Renal cortical epithelial cell (primary cell): ENCODE measurements at places on chromosomes 5 and 9. TPM values are rescaled to one million over a fixed set of nuclear protein-coding genes. Genes with fewer than 3 reads are reported as not detected.
A peak's percentile ranks its signal among the peaks of the same experiment; 100 is the strongest.

DNA sequence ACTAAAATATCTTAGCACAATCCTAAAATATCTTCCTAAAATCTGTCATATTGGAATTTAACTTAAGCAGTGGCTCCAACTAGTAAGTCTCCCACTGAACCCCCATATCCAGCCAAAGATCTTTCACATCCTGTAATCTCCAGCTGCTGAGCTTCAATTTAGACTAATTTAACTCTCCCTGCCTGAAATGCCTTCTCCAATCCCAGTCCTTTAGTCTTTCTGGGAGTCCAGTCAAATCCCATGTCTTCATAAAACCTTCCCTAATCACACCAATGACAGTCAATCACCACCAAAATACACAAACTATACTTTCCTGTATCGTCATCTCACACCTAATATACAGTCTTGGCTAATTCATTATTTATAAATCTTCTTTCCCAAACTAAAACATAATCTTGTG lies 607 bp upstream of the KLHL3 start:
- DNase-seq = no peak

DNA sequence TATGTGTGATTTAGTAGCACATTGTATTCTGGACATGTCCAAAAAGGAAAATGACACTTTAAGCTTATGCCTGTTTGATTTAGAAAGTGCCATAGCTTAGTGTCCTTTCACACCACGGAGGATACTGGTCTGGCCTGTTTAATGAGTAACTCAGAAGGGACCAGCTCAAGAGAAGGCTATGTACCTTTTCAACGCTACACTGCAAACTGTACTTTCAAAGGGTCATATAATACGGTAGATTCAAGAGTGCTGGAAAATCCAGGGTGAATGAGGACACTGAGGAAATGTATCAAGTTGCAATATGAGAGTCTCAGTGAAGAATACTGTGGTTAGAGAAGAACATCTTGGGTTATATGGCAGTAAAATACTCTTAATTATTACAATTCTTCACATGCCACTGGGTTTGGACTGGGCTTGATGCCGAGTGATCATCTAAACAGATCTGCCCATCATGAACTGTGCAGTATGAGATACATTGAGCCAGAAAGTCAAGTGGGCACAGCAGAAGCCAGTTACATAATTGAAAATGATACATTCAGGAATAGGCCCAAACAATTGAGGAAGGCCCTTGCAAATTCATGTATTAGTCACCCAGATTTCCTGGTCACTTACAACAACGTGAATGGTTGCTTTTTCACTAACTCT lies 1211.5 kb upstream of the CDH9 start:
- DNase-seq = peak; percentile 83

DNA sequence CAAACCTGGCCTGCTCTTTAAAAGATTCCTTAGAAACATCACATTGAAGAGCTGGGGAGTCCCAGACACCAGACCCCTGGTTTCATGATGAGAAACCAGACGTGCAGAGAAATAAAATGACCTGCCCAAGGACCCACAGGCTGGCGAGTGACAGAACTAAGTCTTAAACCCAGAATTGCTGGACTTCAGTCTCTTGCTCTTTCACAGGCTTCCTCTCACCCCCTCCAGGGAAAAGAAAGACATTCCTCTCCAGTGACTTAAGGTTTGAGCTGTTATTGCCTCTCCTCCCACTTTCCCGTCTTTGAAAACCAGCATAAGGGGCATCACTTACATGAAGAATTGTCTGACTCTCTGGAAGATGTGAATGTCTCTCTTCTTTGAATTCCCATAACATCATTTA lies 535.2 kb downstream of the IRX1 start:
- no peak for DNase-seq

DNA sequence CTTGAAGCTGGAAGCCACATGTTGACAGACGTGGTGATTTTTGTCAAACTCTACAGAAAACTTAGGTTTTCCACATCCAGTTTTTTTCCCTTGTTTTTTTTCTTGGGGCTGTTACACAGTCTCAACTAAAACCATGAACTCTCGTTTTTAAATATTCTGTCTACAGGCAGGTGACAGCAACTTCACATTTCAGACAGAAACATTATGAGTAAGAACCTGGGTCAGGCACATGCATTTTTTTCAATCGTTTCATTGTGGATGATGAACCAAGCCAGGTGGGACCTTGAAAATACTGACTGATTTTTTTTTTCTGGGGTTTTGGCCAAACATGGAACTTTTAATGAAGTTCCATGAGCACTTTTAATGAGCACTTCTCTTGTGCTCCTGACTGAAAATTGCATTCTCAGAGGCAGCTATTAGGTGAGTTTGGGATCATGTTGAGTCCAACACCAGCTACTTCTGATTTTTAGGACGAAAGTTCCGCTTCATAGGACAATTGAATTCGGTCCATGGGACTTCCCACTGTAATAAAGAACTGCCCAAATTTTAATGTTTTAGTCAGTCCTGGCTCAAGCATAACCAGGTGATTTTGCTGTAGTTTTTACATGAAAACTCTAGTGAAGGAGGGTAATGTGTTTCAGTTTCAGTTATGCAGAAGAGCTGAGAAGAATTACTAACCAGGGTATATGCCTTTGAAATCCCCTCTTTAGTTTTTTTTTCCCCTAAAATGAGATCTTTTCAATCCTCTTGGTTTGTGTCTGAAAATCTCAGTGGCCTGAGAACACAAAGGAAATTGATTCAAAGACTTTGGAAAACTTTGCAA lies 93.2 kb upstream of the ADAMTS16 start:
- DNase-seq = no peak

- peak; percentile 91 for DNase-seq
Observed at GRCh38 chr9:114164191-114164794, 9.0 kb downstream of the COL27A1 start.

GRCh38 chr5:30390095-30390494 lies 803.4 kb upstream of the CDH6 start:
- DNase-seq = peak; percentile 39

DNA sequence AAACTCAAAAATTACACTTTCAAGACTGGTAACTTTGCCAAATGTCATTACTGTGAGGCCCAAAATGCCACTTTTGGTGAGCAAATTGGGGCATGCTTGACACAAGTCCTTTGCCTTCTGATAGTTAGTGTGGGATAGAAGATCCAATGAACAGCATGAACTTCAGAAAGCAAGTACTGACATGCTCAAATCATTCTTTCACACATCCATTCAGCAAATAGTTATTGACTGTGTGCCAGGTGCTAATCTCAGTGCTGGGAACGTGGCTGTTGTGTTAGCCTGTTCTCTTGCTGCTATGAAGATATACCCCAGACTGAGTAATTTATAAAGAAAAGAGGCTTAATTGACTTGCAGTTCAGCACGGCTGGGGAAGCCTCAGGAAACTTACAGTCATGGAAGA lies 247.0 kb downstream of the CHSY3 start:
- no peak for DNase-seq

- no peak for DNase-seq
Observed at GRCh38 chr9:127934248-127934647, 3.4 kb downstream of the DPM2 start.

DNA sequence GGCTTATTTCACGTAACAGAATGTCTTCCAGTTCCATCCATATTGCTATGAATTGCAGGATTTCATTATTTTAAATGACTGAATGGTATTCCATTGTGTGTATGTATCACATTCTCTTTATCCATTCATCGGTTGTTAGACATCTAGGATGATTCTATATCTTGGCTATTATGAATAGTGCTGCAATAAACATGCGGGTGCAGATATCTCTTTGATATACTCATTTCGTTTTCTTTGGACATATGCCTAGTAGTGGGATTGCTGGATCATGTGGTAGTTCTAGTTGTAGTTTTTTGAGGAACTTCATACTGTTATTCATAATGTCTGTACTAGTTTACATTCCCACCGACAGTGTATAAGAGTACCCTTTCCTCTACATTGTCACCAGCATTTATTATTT lies 460.5 kb downstream of the MAN2A1 start:
- no peak for DNase-seq

DNA sequence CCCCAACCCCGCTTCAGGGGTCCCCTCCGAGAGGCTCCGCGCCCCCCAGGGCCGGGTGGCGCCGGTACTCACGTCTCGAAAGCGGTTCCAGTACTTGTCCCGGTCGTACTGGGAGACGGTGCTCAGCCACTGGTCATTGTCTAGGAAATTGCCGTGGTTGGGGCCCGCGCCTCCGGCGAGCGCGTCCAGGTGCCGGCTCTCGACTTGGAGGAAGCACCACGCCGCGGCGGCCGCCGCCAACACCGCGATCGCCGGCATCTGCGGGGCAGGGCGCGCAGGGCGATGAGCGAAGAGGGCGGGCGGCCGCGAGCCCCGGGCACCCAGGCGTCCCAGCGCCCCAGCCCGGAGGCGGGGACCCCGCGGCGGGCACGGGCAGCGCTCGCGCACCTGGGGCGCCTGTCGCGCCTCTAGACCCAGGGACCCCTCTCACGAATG lies 808 bp downstream of the SPOCK1 start:
- DNase-seq = no peak

- DNase-seq = peak; percentile 56
Observed at GRCh38 chr5:172123269-172123692, 64.7 kb downstream of the STK10 start.

DNA sequence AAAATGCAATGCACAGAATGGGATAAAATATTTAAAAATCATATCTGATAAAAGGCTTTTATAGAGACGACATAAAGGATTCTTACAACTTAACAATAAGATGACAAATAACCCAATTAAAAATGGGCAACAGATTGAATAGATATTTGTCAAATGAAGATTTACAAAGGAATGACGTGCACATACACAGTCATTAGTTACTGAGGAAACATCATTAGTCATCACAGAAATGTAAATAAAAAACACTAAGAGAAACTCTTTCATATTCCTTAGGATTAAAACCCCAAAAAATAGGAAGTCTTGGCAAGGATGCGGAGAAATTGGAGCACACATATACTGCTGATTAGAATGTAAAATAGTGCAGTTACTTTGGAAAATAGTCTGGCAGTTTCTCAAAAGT lies 1886.0 kb upstream of the CDH6 start:
- no peak for DNase-seq

DNA sequence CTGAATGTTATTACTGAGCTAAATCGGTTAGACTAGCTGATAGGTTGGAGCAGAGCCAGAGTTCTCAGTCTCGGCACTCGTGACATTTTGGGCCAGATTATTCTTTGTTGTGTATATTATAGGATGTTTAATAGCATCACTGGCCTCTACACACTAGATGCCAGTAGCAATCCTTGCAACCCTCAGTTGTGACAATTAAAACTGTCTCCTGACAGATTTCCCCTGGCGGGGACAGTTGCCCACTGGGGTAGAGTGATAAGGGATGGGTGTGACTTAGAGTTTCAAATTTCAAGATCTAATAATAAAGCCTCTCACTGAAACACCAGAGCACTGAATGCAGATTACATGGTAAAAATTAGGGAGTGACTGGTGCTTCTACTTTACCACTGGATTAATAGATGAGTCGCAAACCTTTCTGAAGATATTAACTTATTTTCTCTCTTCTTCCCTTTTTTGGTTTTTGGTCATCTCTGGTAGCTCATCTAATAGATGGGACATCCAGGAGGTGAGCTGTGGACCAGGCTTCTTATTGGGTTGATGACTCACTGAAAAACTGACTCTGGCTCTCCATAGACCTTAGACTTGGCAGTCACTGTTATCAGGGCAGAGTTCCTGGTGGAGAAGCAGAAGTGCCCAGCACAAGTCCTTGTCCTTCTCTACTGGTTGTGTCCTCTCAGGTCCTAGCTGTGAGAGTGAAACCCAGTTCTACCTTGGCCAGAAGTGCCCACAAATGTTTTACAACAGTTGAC lies 150.3 kb downstream of the UNC13B start:
- DNase-seq = no peak

DNA sequence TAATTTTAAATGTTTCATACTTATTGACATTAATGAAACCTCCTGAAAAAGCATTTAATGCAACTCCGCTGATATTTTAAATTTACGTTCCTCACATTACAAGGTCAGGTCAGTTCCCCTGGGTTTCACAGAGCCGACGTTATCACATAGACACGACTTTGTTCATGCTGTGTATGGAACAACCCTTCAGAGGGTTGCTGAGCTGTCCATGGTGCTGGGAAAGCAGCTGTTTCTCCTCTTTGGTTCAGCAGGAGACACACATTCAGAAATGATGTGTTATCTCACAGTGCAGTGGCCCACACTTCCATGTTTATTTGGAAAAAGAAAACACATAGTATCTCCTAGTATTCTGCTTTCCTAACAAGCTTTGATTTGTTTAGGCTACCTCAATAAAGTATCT lies 53.5 kb downstream of the PPP2R2B start:
- DNase-seq = peak; percentile 38

- DNase-seq = no peak
Observed at GRCh38 chr5:107211630-107212029, 459.1 kb downstream of the EFNA5 start.

- peak; percentile 93 for DNase-seq
Observed at GRCh38 chr9:73143711-73144328, 7.8 kb upstream of the ANXA1 start.

DNA sequence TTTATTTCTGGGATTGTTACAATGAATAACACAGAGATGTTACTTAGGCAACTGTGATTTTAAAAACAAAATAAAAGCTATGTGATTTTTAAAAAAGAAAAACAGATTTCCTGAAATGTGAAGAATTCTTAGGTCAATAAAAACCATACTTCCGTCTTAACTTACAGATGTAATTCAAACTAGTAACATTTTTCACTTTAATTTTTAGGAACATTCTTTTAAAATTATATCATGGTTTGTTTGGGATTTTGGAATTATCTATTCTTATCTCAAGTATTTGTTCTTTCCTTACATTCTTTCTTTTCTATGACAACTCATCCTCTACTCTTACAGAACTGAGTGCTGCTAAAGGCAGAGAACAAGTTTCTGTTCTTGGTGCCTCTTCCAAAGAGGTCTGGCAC lies 159.5 kb downstream of the RAPGEF6 start:
- DNase-seq = no peak

GRCh38 chr9:100586093-100586492 lies 8.2 kb downstream of the CAVIN4 start:
- peak; percentile 13 for DNase-seq

PCDHGB3 gene
- total RNA-seq = 0.52 and 2.3 TPM in 2 replicates

SLC9A3 gene
- 0.35 and 1.6 TPM in 2 replicates for total RNA-seq

TAF11L5 gene
- total RNA-seq = not detected in 2 replicates

TNFSF15 gene
- total RNA-seq = 1.3 and 7.3 TPM in 2 replicates

GLRA1 gene
- not detected in 2 replicates for total RNA-seq

ANKRD20A1 gene
- total RNA-seq = 0.85 TPM in 1 of 2 replicates, not detected in the other

CDX1 gene
- not detected in 2 replicates for total RNA-seq
